Right lobe of liver (tissue), 6 donors: ENCODE measurements at places on chromosomes 6 and 20. TPM values are rescaled to one million over a fixed set of nuclear protein-coding genes. Genes with fewer than 3 reads are reported as not detected.

The B3GAT2 gene
- total RNA-seq = not detected

The ZNF391 gene
- 0.09 TPM for total RNA-seq

The TGM3 gene
- 3.0 TPM for total RNA-seq

The CCR6 gene
- total RNA-seq = not detected

The RNF39 gene
- total RNA-seq = not detected

The GJA1 gene
- total RNA-seq = 1.9 TPM

The LPIN3 gene
- total RNA-seq = 8.4 TPM

The OOEP gene
- total RNA-seq = not detected

The PMEPA1 gene
- total RNA-seq = 2.2 TPM

The ECT2L gene
- not detected for total RNA-seq

- DNase-seq = peak; percentile 64
Measured at GRCh38 chr6:156778454-156779205, 1.5 kb downstream of the ARID1B start.

GRCh38 chr6:72522735-72523141, 99.1 kb upstream of the KCNQ5 start:
- no peak for DNase-seq

GRCh38 chr6:151659212-151659611, 148.3 kb upstream of the ESR1 start:
- no peak for DNase-seq

DNA sequence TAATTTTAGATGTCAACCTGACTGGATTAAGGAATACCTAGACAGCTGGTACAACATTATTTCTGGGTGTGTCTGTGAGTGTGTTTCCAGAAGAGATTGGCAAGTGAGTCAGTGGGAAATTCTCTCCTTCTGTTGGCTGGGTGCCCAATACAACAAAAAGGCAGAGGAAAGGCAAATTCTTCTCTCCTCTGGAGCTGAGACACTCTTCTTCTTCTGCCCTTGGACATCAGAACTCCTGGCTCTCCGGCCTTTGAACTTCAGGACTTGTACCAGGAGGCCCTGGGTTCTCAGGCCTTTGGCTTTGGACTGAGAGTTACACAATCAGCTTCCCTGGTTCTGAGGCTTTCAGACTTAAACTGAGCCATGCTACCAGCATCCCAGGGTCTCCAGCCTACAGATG, 7.8 kb upstream of the BTN3A1 start:
- DNase-seq = no peak

DNA sequence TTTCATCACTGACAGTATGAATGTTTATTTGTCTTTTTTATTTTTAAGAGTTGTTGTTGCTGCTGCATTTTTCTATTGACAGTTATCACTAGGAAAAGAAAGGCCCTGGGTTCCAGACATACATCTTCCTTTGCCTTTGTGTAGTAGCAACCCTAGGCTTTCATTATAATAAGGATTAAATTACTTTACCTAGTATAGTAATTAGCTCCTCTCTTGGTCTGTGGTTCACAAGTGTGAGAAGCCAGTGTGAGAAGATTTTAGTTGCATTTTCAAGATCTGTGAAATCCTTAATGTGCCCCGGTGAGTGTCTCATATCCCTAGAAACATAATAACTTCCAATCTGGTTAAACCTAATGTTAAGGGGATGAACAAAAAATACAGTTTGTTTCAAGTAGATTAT, 799.3 kb upstream of the MAP3K7 start:
- DNase-seq = no peak

- no peak for DNase-seq
Measured at GRCh38 chr6:74956559-74957428, 249.1 kb downstream of the COL12A1 start.

- peak; percentile 53 for DNase-seq
Measured at GRCh38 chr20:58713801-58714339, 21.3 kb downstream of the NPEPL1 start.

DNA sequence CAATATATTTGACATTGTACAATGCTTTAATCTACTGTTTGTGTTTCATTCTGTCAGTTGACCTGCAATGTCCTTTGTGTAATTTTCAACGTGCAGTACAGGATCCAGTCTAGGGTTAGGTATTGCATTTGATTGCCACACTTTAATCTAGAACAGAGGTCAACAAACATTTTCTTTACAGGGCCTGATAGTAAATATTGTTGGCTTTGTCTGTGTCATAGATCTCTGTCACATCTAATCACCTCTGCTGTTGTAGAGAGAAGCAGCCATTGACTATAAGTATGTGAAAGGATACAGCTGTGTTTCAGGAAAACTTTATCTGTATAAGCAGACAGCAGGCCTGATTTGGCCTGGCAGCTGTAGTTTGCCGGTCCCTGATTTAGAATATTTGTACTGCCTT, 39.3 kb downstream of the ATRN start:
- DNase-seq = no peak

DNA sequence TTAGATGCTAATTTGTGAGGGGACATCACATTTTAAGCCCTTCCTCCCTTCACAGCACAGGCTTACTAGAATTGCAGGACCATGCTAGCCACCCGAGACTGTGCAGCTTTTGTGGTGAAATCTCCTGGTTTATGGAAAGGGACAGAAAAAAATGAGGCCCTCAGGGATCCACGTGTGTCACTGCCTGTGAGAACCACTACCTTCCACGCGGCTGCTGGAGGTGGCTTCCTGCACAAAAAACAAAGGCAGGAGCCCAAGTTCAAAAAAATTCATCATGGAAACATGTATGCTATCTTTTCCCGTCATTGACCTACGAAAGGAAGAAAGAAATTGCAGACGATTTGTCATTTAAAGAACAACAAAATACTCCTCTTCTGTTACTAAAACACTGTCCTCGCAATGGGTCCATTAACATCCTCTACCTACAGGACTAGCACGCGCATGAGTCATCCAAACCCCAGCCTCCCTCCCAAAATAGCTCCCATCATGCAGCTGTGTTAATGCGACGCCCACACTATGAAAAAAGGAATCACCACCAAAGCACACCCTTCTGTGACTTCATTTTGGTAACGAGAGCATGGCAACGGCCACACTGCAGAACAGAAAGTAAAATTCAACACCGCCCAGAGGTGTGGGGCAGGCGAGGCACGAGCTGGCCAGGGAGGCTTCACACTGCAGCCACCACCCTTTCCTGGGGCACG, 45.7 kb downstream of the RAMACL start:
- no peak for DNase-seq

DNA sequence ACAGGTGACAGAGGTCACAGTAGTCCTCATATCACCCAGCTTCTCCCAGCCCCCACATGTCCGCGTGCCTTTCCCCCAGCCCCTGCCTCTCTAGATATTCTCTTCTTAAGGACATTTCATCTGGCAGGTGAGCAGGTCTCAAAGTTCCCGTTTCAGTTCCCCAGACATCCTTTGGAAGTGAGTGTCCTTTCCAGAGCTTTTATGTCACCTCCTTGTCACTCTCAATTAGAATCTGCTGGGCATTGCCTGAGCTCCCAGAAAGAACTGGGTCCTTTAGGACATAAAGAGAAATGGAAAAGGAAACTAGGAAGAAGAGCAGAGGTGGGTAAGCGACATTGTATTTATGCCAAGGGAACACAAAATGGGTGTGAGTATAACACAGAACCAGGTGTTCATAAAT, 66.9 kb upstream of the CEP85L start:
- no peak for DNase-seq

DNA sequence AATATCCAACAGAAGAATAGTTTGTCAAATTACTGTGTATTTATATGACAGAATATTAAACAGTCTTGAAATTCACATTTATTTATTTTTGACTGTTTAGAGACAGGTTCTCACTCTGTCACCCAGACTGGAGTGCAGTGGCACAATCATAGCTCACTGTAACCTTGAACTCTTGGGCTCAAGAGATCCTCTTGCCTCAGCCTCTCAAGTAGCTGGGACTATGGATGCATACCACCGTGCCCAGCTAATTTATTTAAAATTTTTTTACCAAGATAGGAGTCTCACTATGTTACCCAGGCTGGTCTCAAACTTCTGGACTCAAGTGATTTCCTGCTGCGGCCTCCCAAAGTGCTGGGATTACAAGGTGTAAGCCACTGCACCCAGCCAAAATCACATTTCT, 57.4 kb downstream of the NINL start:
- no peak for DNase-seq

GRCh38 chr20:1396264-1396663, 3.4 kb upstream of the FKBP1A start:
- no peak for DNase-seq

- no peak for DNase-seq
Measured at GRCh38 chr6:14353281-14353680, 235.7 kb downstream of the CD83 start.

DNA sequence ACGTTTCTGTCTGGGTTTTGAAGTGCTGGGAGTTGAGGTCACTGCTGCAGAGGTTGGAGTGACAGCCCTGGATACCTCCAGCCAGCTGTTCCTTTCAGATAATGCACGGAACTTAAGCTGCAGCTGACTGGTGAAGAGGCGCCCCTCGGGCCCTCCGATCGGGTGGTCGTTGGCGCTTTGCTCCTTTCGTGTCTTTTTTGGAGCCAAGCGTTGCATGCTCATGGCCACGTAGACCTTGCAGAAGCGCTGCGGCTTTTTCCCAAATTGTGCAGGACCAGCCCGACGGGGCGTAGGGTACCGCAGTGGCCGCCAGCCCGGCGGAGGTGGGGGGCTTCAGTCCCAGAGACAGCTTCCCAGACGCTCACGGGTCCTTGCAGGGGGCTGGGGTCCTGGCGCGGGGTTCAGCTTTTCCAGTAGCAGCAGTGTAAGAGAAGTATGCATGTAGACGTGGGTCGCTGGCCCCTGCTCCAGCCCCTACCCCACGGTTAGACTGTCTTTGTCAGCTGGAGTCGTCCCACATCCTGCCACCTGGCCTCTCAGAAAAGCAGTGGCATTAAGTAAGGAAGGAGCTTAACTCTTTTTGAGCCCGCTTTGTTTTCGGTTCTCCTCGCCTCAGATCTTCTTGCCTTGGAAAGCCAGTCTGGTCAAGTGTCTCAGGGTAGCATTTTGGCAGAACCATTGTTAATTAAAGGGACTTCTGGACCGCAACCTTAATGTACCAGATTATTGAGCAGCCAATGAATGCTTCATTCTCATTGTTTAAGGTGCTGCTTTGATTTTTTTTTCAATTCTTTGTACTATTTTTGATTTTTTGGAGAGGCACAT, 838 bp downstream of the TNFAIP3 start:
- DNase-seq = peak; percentile 48

- peak; percentile 23 for DNase-seq
Measured at GRCh38 chr6:27049863-27050781, 197.4 kb upstream of the PRSS16 start.

GRCh38 chr6:132490478-132491204, 22.3 kb downstream of the STX7 start:
- no peak for DNase-seq

- DNase-seq = peak; percentile 92
Measured at GRCh38 chr6:43916924-43917877, 147.2 kb downstream of the VEGFA start.

GRCh38 chr20:42360621-42361020, 742.4 kb upstream of the CHD6 start:
- no peak for DNase-seq

- DNase-seq = no peak
Measured at GRCh38 chr6:14734416-14735340, 511.2 kb upstream of the JARID2 start.

GRCh38 chr6:106216527-106216926, 109.0 kb downstream of the ATG5 start:
- no peak for DNase-seq

GRCh38 chr6:16511040-16511660, 250.1 kb downstream of the ATXN1 start:
- no peak for DNase-seq

GRCh38 chr6:21150667-21151066, 442.9 kb upstream of the SOX4 start:
- DNase-seq = no peak

DNA sequence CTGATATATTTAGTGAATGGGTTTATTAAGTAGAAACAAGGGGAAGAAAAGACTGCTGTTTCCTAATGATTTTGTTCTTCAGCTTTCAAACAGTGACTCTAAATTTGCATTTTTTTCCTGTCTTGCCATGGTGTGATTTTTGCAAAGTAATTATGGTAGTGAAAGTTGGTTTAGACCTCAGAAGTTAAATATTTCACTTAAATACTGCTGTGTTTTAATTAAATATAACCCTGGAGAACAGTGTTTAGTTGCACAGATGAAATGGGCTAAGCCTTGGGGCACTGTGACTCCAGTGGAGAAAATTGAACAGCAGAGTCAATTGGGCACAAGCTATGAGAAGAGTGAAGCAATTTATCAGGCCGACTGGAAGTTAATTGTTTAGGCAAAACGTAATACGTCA, 111.1 kb upstream of the MCHR2 start:
- DNase-seq = no peak

DNA sequence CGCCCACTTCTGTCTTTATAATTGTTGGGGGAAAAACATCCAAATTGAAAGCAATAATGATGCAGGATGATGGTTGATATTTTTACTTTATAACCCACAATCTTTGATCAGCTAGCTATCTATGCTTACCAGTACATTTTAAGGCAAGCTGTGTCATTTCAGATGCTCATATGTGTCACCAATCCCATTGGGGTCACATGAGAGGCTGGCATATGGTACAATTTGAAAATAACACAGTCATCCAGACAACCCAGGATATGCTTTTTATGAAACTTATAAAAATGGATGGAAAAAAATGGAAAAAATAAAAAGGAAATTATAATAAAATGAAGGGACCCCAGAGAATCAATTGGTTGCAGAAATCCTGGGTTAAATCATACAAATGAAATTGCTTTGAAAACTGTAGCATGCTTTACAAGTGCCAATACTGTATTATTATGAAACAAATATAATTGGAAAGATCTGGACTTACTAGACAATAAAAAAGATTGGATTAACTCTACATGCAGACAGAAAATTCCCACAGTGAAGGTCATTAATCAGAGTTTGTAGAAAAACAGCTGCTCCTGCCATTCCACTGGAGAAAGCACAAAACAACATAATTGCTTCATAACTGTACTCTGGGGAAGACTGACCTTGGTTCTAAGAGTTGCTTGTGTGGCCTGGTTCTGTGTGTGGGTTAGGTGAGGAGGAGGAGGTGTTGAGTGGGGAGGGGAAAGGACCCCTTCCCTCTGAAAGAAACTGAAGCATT, 13.3 kb upstream of the PRIM2 start:
- DNase-seq = no peak

DNA sequence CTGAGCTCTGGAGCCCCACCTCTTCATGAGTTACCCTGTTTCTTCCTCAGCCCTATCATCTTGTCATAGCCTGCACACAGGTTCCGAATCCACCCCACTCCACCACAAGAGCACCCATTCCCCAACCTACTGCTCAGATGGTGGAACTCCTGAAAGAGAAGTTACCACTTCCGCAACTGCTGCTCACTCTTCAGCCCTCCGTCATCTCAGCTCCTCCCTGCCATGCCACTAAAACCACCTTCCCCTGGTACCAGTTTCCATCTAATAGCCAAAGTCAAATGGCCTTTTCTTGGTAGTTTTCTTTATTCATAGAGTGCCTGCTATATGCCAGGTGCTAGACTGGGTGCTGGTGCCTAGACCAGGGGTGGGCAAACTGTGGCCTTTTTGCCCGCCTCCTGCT, 3.9 kb downstream of the RAB22A start:
- no peak for DNase-seq

GRCh38 chr6:63864671-63865318, 229.2 kb downstream of the PHF3 start:
- DNase-seq = no peak
